ENCODE measurements at places on chromosomes 5 and 9.

- no peak for DNase-seq
These were observed 13.5 kb downstream of the SDHA start for GRCh38 chr5:231661-232060.

- no peak for DNase-seq
These were observed 68.5 kb upstream of the MELK start for GRCh38 chr9:36504156-36504555.

- no peak for DNase-seq
These were observed 499.2 kb downstream of the BNC2 start for GRCh38 chr9:16371306-16371705.

DNA sequence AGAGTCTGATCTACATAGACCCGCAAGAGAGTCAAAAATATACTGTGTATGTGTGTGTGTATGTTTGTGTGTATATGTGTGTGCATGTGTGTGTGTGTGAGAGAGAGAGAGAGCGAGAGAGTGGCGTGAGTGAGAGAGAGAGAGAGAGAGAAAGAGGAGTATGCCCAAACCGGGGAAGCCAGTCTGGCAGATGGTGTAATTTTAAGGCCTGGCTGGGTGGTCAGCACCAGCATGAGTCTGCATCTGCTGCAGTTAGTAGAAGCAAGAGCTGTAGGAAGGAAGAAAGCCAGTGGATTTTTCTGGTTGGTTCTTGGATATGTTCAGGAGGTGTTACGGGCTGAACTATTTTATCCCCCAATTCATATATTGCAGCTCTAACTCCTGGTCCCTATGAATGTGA lies 75.2 kb downstream of the ACTBL2 start:
- no peak for DNase-seq

DNA sequence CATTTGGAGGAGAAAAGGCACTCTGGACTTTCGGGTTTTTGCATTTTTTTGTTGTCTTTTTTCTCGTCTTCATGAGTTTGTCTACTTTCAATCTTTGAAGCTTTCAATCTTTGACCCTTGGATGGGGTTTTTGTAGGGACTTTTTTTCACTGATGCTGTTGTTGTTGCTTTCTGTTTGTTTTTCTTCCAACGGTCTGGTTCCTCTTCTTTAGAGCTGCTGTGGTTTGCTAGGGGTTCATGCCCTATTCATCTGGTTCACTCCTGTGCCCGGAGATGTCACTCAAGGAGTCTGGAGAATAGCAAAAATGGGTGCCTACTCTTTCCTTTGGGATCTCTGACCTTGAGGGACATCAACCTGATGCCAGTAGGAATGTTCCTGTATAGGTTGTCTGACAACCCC lies 378.6 kb upstream of the TYRP1 start:
- no peak for DNase-seq

- DNase-seq: no peak
These were observed 5.3 kb upstream of the CFAP95 start for GRCh38 chr9:69815313-69815712.

DNA sequence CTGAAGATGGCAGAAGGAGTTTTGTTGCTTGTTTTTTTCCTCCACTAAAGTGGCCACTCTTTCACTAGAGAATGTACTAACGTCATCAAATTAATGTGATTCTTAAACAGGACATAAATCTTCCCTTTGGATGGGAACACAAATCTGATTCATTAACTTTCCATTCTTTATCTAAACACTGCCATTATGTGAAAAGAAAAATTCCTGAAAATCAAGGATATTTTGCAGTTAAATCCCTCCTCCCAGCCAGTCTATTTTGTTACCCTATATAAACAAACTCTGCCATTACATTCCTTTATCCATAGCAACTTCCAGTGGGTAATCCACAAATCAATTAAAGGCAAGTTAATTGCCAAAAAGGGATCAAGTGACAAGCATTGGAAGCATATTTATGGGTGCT lies 546.5 kb downstream of the PDE4D start:
- no peak for DNase-seq

DNA sequence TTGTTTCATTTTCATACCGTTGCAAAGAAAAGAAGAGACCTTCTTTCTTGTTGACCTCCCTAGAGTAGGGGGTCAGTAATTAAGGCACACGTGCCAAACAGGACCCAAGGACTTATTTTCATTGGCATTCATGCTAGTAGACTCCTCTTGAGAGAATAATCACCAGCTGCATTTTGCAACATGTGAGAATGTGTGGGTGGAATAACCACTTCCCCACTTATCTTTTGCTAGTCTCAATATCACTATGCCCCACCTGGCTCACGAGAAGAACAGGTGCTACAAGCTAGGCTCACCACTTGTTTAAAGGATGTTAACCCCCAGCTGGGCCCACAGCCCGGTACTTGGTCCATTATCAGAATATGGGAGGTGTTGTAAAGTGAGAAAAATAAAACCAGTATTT lies 460.7 kb upstream of the MEF2C start:
- DNase-seq: no peak

- DNase-seq: no peak
These were observed 37.4 kb downstream of the SCAMP1 start for GRCh38 chr5:78397831-78398230.

GRCh38 chr5:5787373-5787772 lies 364.9 kb downstream of the ICE1 start:
- DNase-seq: no peak

- DNase-seq: no peak
These were observed 8.5 kb upstream of the MRNIP start for GRCh38 chr5:179867079-179867465.

- DNase-seq: peak; percentile 68
These were observed 24.2 kb downstream of the TCF7 start for GRCh38 chr5:134138416-134139376.

DNA sequence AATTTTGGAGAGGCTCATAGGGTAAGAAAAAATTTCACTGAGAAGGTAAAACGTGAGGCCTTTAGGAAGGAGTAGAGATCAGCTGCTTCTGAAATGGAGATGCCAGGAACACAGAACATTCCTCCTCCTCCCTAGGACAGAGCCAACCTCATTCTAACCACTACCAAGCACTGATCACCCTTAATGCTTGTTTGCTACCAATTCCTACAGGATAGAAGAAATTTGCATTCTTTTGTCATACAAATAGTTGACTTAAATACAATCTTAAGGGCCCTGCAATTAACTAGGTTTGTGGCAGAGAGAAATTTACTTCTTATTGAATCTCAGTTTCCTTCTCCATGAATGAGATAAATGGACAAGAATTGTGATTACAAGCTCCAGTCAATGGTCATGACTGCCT lies 780.2 kb upstream of the WWC1 start:
- no peak for DNase-seq

- DNase-seq: no peak
These were observed 106.5 kb upstream of the LPAR1 start for GRCh38 chr9:111144741-111145140.

DNA sequence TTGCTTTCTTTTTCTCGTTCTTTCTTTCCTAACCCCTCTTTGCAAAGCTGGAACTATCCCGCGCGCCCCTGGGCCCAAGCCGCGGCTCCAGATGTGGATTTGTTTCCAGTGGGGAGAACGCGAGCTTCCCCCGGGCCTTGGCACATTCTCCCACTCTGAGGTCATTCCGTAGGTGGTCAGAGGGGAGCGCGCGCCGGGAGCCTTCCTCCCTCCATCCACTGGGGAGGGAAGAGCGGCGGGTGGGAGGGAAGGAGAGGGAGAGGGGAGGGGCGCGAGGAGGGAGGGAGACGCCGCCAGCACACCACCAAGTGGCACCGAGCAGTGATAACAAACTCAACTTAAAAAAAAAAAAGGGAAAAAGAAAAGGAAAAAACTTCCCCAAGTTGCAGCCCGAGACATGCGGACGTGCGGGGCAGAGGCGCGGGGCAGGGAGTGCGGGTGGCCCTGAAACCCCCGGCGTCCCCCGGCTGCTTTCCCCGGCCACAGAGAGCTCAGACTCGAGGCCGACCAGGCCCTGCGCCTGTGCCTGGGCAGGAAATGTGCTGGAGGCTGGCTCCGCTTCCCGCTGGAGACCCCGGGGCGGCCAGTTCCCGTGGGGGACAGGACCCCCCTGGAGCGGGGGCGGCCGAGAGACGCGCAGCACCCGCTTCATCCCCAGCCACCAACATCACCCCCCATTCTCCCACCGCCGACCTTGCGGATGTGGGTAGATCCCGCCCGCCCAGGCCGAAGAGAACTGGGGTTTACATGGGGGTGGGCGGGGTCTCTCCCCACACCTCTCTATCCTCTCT lies 3.1 kb downstream of the IER5L start:
- DNase-seq: no peak

DNA sequence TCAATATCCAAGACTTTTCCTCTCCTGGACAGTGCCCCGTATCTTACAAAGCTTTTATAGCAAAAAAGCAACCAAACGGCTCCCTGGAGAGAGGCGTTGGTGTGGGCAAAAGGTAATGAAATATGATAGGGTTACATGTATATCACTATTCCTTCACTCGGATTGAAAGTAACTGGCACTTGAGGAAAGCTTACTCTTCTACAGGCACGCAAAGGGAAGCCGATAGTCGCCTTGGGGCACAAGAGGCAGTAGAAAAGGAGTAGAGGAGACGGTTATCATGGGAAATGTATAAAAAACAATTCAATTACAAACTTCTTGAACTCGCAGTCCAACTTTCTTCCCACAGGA lies 1.1 kb downstream of the DIAPH1 start:
- DNase-seq: no peak

- peak; percentile 62 for DNase-seq
These were observed 16.1 kb upstream of the CRB2 start for GRCh38 chr9:123339666-123340510.

DNA sequence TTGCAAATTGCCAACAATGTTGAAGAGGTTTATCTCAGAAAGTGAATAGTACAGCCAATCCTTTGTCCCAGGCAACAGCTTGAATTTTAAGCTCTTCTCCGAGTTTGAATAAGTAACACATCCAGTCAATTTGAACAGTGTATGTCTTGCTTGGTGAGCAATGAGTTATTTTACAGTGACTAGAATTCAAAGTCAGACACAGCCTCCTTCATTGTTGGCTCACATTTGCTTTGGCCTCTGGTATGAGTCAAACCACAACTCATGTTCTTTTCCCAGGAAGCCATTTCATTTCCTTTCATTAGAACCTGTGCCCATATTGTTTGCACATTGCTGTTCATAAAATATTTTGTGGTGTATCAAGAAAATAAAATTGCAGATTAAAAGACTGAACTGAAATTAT lies 622.0 kb upstream of the DAB2 start:
- DNase-seq: no peak

DNA sequence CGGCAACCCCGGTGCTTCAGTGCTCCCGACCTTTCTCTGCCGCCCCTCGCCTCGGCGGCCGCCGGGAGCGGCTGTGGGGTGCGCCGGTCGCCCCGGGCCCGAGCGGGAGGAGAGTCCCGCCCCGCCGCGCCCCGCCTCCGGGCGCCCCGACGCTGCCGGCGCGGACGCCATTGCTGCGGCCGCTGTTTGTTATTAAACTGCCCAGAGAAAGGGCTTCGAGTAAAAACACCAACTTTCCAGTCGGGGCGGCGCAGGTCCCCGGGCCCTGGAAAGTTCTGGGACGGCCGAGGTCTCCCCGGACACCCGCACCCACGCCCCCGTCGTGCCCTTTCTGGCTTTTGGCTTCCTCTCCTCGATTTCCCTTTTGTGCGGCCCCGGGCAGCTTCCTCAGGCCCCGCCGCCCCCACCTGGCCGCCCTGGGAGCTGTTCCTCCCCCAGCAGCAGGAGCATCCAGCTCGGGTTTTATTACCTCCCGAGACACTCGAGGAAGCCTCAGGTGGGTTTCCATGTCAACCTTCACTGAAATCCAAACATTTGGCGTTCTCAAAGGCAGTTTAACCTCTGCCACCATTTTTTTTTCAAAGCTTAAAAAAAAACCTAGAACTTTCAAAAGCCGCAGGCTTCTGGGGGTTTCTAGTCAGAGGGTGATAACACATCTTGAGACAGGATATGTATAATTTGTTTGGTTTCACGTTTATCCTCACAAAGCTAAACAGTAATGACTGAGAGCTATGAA lies 334.4 kb downstream of the CWC27 start:
- peak; percentile 21 for DNase-seq

DNA sequence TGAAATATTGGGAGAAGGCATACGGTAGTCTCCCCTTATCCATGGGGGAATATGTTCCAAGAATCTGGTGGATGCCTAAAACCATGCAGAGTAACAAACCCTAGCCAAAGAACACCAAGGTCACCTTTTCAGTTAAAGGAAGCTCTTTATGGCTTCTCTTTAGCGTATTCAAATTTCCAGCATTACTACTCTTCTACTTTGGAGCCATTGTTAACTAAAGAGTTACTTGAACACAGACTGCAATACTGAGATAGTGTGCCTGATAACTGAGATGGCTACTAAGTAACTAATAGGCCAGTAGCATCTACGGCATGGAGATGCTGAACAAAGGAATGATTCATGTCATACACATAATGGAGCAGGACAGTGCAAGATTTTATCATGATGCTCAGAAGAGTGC lies 84.5 kb upstream of the SPEF2 start:
- DNase-seq: no peak

- DNase-seq: no peak
These were observed 257.0 kb downstream of the EFNA5 start for GRCh38 chr5:107413754-107414153.

- no peak for DNase-seq
These were observed 123.4 kb upstream of the CXCL14 start for GRCh38 chr5:135702191-135702590.

- no peak for DNase-seq
These were observed 76.2 kb upstream of the SLC1A3 start for GRCh38 chr5:36530215-36530614.

- no peak for DNase-seq
These were observed 17.2 kb upstream of the SLC25A51 start for GRCh38 chr9:37921168-37921510.

GRCh38 chr5:147509710-147510651 lies at the start of gene DPYSL3:
DPYSL3 (minus strand) TSS chr5:147510068; CDS start chr5:147509858, 210 bp downstream.
- DNase-seq: no peak

DNA sequence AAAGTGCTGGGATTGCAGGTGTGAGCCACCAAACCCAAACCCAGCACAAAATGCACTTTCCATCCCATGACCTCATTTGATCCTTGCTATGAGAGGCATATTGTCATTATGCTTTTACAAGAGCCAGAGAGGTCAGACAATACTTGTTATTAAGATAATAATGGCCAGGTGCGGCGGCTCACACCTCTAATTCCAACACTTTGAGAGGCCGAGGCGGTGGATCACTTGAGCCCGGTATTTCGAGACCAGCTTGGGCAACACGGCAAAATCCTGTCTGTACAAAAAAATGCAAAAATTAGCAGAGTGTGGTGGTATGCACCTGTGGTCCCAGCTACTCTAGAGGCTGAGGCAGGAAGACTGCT lies 55.9 kb upstream of the IL17B start:
- no peak for DNase-seq
